ENCODE measurements at places on chromosomes 5 and 9.

DNA sequence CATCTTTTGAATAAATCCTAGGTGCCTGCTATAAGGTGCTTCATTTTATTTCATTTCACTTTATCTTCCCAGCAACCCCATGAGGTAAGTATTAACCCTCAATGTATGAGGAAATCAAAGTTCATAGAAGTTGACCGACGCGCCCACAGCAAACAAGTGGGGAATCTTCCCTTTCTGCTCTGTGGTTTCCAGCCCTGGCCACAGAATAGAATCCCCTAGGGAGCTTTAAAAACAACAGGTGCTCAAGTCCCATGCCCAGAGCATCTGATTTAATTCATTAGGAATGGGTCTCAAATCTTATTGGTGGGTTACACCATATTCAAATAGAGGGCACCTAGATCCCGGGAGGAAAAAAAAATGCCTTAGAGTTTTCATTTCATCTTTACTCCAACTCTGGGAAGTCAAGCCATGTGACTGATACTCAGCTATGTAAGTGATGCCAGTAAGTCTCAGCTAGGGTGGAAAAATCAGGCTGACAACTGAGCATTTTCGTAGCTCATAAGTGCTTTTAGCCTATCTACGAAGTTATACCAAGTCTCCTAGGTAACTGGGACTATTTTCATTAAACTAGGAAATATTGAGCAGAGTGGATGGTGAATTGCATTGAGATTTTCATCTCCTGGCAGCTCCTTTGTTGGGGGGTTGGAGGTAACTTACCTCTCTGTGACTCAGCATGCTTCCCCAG lies 353.4 kb upstream of the SLC30A5 start:
- no peak for DNase-seq

- DNase-seq, result no peak
Observed at GRCh38 chr5:151255621-151256286, 2.8 kb downstream of the GM2A start.

GRCh38 chr5:154478752-154479159 lies 729 bp upstream of the HAND1 start:
- DNase-seq, result no peak

GRCh38 chr5:135456238-135457099 lies 4.3 kb upstream of the TIFAB start:
- no peak for DNase-seq

DNA sequence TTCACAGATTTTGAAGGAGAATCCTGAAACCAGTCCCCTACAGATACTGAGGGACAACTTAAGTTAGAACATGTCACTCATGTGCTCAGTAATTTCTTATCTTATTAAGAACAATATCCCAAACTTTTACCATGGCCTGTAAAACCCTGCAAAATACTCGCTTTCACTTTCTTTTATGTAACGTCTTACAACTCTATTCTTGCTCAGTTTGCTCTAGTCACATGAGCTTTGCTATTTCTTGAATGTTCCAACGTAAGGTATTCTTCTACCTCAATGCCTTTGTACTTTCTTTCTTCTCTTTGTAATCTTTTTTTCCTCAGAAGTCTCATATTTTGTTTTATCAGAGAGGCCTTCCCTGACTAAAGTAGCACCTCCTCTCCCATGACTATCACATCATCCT lies 14.1 kb downstream of the TMEM38B start:
- no peak for DNase-seq
